ENCODE measurements at places on chromosomes 4 and X.

- no peak for DNase-seq
Observed at GRCh38 chr4:38500433-38500832, 163.6 kb upstream of the KLF3 start.

DNA sequence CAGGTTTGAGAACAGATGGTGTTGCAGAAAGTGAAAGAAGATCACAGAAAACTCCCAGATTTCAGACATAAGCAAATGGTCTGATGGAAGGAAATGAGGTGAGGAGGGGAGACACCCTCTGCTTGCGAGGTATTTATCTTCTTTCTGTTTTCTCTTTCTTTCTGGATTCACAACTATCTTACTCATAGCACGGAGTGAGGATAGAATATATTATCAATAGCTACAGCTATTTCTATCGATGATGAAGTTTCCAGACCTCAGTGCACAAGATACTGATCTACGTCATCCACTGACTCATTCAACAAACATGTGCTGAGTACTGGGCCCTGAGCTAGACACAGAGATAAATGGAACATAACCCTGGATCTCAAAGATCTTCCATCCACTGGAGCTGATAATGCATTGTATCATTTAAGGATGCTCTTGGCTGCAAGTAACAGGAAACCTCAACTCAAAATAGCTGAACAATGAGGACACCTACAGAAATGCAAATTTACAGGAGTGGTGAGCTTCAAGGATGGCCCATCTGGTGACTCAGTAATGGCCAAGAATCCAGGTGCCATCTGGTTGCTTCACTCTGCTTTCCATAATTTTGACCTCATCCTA, 21.2 kb downstream of the SLC2A9 start:
- no peak for DNase-seq

GRCh38 chr4:76958891-76959290, 9.3 kb downstream of the SEPTIN11 start:
- no peak for DNase-seq

DNA sequence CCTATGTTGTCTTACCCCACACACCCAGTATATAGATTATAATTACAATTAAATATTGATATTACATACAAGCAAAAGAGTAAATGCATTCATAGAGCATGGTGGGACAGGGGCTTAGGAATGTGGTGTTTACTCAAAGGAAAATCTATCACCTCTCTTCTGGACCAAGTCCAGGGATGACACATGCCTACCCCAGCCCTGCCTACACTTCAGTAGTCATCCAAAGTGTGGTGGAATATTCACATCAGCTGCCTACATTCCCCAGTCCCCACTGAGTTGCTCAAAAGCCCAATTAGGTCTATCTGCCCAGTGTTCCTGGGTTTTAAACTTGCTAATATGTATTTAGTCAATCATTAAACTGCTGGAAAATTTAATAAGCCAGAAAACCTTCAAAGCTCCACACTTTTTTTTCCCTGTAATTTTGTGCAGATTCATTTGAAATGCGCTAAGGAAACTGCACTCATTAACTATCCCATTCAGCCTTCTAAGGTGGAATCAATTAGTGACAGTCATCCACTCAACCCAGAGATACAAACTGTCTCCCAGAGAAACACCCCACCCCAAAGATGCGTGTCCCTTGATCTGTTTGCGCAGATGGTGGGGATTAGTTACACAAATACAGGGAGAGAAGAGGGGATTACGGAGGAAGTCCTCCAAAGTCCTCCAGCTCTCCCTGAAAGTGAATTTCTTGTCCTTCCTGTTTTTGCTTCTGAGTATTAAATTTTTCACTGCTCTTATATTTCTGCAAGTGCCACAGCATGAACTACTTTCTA, 91.7 kb upstream of the KDR start:
- no peak for DNase-seq

DNA sequence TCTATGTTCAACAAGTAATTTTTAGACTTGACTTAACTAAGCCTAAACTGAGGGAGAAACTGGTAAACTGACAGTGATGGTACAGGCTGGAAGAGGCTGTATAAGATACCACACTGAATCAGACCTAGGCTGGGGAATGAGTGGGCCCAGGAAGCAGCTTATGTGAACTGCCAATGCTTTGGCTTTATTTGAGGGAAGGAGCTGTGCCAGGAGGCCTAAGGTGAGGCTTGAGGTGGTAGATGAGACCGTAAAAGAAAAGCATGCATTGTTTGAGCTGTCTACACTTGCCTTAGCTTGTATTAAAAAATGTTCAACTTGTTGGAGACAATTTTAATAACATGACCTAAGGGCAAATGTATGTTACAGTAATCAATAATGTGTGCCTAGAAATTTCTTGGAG, 96.2 kb downstream of the RS1 start:
- no peak for DNase-seq
